Lower lobe of right lung (tissue), 2 donors: ENCODE measurements at places on chromosomes 7 and 10. TPM values are rescaled to one million over a fixed set of nuclear protein-coding genes. Genes with fewer than 3 reads are reported as not detected.

DNA sequence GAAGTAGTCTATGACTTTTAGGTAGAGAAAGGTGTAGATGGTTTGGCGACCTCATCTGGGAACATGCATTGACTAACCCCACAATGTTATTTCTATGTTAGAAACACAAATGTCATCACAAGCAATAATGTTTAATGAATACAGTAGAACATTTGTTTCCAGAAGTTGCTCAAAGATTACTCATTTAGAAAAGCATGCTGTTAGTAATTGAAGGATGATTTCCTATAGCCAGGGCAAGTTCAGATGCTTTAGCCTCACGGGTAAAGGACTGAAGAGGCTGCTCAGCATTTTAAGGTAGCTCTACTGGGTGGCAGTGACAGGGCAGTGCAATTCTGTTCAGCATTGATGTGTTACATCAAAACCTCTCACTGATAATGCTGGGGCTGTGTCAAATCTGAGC is 199.3 kb upstream of the FZD1 start:
- no peaks in the 10 kb centered on the region for H3K4me1 ChIP-seq
- DNase-seq: no peak
- no peak overlapping the region for H3K4me3 ChIP-seq
- no peaks in the 10 kb centered on the region for H3K36me3 ChIP-seq
- no peaks in the 10 kb centered on the region for H3K27me3 ChIP-seq

- peaks cover 36% of the 10 kb centered on the region for H3K36me3 ChIP-seq
Measured at GRCh38 chr7:102454468-102454867, 10.2 kb downstream of the ALKBH4 start.

DNA sequence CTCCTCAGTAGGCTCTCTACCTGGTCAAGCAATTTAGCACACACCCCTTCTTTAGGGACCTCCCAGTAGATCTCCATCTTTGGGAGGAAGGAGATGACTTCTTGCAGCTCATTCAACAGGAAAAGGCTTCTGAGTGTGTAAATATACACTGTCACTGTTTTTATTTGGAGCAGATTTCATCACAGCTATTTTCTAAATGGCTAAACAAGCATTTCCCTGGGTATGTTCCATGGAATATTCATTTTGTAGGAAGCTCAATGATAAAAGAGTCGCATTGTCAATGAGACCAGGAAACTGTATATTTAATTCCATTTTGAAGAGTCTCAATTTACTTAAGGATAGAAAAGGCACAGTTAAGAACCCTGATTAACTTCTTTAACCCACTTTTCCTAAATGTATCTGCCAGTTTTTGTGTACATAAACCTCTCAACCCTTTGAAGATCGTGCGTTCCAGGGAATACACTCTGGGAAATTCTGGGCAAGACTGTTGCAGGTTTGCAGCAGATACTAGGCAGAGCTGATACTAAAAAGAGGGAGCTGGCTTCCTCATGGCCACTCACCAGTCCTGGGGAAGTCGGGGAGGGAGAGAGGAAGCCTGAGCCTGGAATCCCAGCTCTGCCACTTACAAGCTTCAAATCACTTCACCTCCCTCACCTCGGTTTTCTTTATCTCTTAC is 10.1 kb downstream of the LGI1 start:
- H3K36me3 ChIP-seq: no peaks in the 10 kb centered on the region
- no peak overlapping the region for H3K27ac ChIP-seq
- H3K4me1 ChIP-seq: no peaks in the 10 kb centered on the region
- H3K27me3 ChIP-seq: no peaks in the 10 kb centered on the region
- no peak for DNase-seq
- no peak overlapping the region for H3K4me3 ChIP-seq

- H3K4me1 ChIP-seq: no peaks in the 10 kb centered on the region
- H3K36me3 ChIP-seq: no peaks in the 10 kb centered on the region
Measured at GRCh38 chr7:82210416-82211184, 233.0 kb downstream of the CACNA2D1 start.

- H3K27ac ChIP-seq: no peak overlapping the region
- DNase-seq: no peak
- H3K4me1 ChIP-seq: peaks cover 41% of the 10 kb centered on the region
- no peaks in the 10 kb centered on the region for H3K27me3 ChIP-seq
- H3K36me3 ChIP-seq: no peaks in the 10 kb centered on the region
- H3K4me3 ChIP-seq: no peak overlapping the region
Measured at GRCh38 chr10:32373496-32373895, 26.5 kb upstream of the EPC1 start.

The NEUROD6 gene
- total RNA-seq: not detected

GRCh38 chr7:97346349-97346748 is 228.9 kb downstream of the SDHAF3 start:
- DNase-seq: no peak
- H3K36me3 ChIP-seq: no peaks in the 10 kb centered on the region
- H3K27me3 ChIP-seq: no peaks in the 10 kb centered on the region
- no peak overlapping the region for H3K27ac ChIP-seq
